ENCODE measurements at places on chromosomes 2 and 18. TPM values are rescaled to one million over a fixed set of nuclear protein-coding genes. Genes with fewer than 3 reads are reported as not detected.

DNA sequence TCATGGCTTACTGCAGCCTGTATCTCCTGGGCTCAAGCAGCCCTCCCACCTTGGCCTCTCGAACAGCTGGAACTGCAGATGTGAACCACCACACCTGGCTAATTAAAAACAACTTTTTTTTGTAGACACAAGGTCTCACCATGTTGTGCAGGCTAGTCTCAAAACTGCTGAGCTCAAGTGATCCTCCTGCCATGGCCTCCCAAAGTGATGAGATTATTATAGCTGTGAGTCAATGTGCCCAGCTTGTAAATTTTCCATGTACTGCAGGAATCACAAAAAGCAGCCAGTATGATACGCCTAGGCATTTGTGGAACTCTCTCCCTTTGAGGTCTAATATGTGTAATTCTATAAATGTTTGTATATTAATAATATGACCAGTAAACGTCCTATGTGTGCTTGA, 59.9 kb downstream of the MSH6 start:
- H3K27ac ChIP-seq = no peak overlapping the region
- DNase-seq = no peak
- H3K4me1 ChIP-seq = peaks cover 34% of the 10 kb centered on the region
- H3K4me3 ChIP-seq = no peak overlapping the region
- H3K27me3 ChIP-seq = no peaks in the 10 kb centered on the region

- H3K4me1 ChIP-seq = peaks cover 32% of the 10 kb centered on the region
- no peaks in the 10 kb centered on the region for H3K27me3 ChIP-seq
- no peak for DNase-seq
- no peaks in the 10 kb centered on the region for H3K36me3 ChIP-seq
- peak overlapping the region; percentile 97 for H3K4me3 ChIP-seq
Measured at GRCh38 chr2:32358111-32358482, 1.3 kb downstream of the BIRC6 start.

DNA sequence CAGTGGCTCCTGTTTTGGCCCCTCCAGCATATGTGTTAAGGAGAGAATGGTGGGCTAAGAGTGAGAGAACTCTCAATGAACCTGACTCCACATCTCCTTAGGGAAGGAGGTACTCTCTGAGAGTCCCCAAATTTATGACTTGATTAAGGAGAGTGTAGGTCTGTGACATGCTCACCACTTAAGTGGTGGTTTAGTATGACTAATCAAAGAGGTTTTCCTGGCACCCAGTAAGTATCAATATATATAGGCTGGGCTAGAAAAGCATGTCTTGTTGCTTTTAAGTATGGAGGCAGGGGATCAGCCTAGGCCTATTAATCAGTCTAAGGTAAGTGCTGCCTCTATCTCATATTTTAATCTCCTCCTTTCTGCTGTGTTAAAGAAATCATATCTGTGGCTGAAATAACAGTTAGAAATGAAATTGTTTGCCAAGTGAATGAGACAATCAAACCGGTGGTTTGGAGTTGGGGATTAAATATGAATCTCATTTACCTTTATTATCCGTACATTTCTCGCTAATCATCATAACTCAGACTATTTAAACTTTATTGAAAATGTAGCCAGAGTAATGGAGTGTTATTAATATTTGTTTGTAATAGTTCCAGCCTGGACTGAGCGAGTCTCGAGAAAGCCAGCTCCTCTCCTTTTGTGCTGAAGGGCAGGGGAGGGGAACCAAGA, 107.7 kb upstream of the MEIS1 start:
- no peak overlapping the region for H3K27ac ChIP-seq
- H3K36me3 ChIP-seq = no peaks in the 10 kb centered on the region
- H3K27me3 ChIP-seq = no peaks in the 10 kb centered on the region
- no peak overlapping the region for H3K4me3 ChIP-seq

DNA sequence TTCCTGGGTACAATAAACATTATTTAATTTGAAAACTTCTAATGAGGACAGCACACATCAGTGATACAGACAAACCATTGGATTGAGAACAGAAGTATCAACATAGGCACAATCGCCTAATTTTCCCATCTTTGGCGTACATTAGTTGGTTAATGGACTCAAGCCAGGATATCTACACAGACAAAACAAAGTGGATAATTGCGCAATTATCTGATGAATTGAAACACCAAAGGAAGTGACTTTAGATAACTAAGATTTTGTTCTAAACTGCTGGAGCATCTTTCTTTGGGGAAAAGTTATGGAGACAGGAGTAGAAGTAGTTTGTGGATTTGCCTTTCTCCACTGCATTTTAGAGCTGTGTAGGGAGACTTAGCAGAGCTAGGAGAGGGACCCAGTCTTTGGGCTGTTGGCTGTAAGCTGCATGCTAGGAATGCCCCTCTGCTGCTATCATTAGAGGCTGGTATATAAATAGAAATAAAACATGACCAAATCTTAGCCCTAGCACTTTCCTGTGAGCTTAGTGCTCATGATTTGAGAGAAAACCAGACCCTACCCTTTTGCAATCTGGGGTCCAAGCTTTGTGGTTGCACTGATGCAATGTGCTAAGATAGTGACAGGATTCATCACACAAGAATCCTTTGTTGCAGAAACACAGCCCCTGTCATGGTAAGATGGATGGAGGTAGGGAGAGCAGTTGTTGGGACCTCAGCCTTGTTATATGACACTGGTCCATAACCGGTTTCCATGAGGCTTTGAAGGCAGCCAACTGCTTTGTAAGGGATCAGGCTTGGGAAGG, 264.5 kb upstream of the PIK3C3 start:
- H3K4me1 ChIP-seq = no peaks in the 10 kb centered on the region
- DNase-seq = no peak
- no peak overlapping the region for H3K4me3 ChIP-seq
- no peaks in the 10 kb centered on the region for H3K27me3 ChIP-seq

DNA sequence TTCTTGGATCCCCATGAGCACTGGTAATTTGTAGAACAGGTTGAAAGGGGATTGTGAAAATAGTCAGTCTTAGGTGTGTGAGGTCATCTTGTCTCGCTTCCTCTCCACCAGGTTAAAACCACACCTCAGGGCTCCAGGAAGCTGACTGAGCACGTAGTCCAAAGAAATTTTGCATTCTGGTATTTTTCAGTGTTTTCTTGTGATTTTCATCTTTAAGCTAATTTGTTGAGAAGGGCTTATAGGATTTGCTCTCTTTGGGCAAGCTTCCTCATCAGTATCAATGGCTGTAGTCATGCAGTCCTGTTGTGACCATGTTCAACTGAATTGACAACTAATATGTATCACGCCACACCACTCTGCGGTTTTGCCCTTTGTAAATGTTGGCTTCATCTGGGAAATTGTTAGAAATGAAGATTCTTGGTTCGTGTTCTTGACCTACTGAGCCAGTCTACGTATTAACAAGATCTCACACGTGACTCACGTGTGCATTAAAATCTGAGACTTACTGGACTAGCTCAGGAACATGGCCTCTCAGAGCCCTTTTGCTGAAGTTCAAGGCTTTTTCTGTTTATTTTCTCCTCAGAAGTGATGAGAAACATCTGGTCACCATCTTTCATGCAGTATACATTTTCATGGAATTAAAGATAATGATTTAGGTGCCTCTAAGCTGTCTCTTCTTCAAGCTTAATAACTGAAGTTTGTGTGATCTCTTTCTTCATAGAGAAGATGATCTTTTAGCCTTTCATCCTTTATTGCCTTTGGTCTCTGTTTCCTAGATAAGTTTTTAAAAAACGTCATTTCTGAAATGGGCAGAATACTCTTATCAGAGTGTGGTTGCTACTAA, 32.8 kb downstream of the FMNL2 start:
- no peak overlapping the region for H3K27ac ChIP-seq
- no peaks in the 10 kb centered on the region for H3K36me3 ChIP-seq
- no peak overlapping the region for H3K4me3 ChIP-seq
- H3K27me3 ChIP-seq = no peaks in the 10 kb centered on the region
- no peak for DNase-seq

GRCh38 chr2:195044801-195045200, 612.2 kb upstream of the SLC39A10 start:
- DNase-seq = no peak
- H3K27me3 ChIP-seq = no peaks in the 10 kb centered on the region
- no peaks in the 10 kb centered on the region for H3K36me3 ChIP-seq

DNA sequence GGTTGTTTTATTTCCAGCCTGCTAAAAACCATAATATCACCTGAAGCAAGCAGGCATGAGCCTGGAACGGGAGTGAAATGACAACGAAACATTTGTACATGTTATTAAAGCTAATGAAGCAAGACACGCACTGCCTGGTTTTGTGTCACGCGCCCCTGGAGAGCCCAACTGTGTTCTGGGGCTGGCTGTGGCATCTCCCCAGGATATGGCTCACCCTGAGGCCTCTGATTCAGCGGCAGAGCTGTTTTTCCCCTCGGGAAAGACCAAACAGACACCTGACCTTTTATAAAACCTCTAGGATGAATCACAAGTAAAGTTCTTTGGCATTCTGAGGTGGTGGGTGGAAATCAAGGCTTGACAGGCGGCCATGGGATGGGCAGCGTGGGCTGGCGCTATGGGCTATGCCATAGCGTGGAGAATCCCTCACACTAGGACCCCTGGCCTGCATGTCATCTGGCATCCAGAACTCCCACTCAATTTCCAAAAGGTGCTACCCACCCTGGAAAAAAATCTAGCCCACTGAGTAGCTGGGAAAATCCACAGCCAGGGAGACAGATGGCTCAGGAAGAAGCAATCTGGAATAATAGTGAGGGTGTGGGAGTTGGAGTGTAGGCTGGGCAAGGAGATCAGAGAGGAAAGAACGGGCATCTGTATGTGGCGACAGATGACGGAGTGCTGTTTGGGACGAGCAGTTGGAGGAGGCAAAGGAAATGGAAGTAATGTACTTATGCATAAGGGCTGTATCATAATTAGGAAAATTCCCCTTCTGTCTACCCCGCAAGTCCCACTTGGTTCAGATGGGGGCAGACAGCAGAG, 262.0 kb downstream of the AFF3 start:
- H3K27ac ChIP-seq = no peak overlapping the region
- DNase-seq = no peak
- H3K4me3 ChIP-seq = no peak overlapping the region
- H3K27me3 ChIP-seq = no peaks in the 10 kb centered on the region

DNA sequence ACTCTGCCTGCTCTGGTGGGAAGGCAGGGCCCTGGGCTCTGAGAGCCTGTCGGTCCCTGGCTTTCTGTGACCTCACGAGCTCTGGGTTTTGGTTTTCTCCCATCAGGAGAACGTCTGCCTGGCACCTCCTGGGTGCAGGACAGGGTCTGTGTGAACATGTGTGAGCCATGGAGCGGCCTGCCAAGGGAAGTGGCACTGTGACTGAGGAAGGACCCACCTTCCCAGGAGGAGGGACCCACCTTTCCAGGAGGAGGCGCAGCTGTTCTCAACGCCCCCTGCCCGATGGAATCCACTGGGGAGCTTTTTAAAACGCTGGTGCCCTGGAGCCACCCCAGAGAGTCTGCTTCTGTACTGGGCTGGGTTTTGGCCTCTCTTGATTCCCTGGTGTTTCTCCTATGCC, 168.7 kb downstream of the GLI2 start:
- H3K27me3 ChIP-seq = no peaks in the 10 kb centered on the region
- no peaks in the 10 kb centered on the region for H3K36me3 ChIP-seq
- no peak for DNase-seq
- no peak overlapping the region for H3K27ac ChIP-seq
- peaks cover 18% of the 10 kb centered on the region for H3K4me1 ChIP-seq
- no peak overlapping the region for H3K4me3 ChIP-seq

DNA sequence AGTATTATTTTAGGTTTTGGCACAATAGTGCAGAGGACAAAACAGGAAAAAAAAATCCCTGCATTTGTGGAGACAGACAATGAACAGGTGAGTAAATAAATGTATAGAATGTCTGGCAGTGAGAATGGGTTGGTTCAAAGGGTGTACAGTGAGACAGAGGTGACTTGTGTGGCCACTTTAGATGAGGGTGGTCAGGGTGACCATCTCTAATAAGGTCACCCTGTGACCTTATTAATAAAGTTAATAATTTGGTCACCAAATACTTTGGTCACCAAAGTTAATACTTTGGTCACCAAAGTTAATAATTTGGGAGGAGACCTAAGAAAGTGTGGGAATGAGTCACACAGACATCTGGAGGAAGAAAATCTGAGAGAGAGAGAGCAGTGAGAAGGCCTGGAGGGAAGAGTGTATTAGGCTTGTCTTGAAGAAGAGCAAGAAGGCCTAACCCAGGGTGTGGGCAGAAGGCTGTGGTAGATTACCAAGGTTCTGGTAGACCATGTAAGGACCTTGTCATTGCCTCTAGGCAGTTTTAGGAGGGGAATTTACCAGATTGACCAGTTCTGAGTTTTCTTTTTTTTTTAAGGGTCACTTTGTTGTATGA, 1368.4 kb upstream of the CELF4 start:
- H3K4me1 ChIP-seq = no peaks in the 10 kb centered on the region
- no peaks in the 10 kb centered on the region for H3K36me3 ChIP-seq
- H3K4me3 ChIP-seq = no peak overlapping the region
- no peak for DNase-seq
- no peak overlapping the region for H3K27ac ChIP-seq
- H3K27me3 ChIP-seq = no peaks in the 10 kb centered on the region

DNA sequence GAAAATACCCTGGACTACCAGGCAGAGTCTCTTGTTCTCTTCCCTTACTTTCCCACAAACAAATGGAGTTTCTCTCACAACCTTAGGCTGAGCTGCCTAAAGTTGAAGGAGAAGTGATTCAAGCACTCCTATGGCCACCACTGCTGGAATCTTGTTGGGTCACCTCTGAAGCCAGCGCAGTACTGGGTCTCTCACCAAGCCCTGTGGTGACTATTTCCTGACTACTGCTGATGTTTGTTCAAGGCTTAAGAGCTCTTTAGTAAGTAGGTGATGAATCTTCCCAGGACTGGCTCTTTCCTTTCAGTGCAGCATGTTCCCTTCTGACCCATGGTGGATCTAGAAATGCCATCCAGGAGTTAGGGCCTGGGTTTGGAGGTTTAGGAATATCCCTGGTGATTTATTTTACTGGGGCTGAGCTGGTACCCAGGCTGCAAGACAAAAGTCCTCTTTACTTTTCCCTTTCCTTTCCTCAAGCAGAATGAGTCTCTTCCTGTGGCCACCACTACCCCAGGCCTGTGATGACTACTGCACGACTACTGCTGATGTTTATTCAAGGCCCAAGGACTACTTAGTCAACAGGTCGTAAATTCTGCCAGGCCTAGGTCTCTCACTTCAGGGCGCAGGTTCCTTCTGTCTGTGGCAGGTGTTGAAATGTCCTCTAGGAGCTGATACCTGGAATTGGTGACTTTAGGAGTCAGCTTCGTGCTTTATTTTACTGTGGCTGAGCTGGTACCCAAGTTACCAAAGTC, 121.8 kb downstream of the SLC4A10 start:
- DNase-seq = no peak
- H3K4me1 ChIP-seq = no peaks in the 10 kb centered on the region
- H3K36me3 ChIP-seq = no peaks in the 10 kb centered on the region

Gene TMEM150A
- 9.1 TPM for total RNA-seq

Gene FOXD4L1
- total RNA-seq = 0.12 TPM

Gene POTEJ
- total RNA-seq = not detected

Gene ARHGAP28
- total RNA-seq = 2.0 TPM

Gene NEU2
- total RNA-seq = not detected

Gene LRP1B
- total RNA-seq = 0.06 TPM
